ENCODE measurements at places on chromosomes 5 and 9.
A peak's percentile ranks its signal among the peaks of the same experiment; 100 is the strongest.

DNA sequence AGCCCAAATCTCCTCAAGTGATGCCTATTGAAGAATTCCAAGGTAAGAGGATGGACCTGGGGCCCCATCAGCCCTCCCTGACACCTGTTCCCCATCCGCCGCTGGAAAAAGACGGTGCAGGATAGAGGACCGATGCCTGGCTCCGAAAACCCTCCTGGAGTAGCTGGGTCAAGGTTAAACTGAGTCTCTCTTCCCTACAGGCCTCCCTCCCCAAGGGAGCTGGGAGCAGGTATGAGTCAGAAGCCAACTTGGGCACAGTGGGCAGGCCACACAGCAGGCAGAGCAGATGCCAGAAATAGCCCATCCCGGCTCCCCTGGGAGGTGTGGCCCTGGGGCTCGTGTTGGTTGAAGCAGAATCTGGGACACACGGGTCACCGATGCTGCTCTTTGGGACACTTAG, 75.6 kb downstream of the NTNG2 start:
- no peak for DNase-seq

DNA sequence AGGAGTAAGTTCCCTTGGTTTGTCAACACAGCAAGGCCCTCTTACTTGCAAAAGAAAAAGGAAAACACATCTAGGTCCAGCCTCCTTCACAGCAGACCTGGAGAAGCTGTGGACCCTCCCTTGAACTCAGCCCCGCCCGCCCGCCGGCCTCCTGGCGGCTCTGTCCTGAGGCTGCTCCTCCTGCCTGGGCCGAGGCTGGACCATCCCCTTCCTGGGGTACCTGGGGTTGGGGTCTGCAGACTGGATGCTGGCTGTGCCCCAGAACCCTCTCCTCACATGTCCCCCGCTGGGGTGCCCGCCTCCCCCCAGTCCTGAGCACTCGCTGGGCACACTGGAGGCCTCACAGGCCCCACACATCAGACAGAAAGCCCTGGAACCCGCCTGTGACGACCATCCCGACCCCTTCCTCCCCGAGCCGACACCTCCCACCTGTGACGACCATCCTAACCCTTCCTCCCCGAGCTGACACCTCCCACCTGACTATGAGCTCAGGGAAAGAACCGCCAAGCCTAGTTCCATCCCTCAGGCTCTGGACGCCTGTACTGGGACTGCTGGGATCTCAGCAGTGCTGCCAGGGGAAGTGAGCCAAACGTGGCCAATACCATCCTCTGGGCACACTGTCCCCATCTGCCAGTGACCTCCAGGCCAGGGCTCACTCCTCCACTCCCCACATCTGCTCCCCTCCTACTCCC, 7.2 kb upstream of the TMEM210 start:
- no peak for DNase-seq

DNA sequence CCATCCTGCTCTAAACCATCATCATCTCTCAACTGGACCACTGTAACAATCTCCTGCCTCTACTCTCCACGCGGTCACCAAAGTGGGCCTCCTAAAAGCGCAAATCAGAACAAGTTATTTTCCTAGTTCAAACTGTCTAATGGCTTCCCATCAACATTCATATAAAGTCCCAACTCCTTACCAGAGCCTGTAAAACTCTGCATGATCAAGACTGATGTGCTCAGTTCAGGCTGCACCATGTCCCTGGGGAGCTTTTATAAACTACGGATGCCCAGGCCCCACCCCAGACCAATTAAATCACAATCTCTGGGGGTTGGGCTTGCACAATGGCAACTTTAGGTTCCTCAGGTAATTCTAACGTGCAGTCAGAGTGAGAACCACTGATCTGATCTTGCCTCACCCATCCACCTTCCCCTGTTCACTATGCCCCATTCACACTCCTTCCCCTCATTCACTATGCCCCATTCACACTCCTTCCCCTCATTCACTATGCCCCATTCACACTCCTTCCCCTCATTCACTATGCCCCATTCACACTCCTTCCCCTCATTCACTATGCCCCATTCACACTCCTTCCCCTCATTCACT, 129.2 kb downstream of the DCP2 start:
- no peak for DNase-seq

DNA sequence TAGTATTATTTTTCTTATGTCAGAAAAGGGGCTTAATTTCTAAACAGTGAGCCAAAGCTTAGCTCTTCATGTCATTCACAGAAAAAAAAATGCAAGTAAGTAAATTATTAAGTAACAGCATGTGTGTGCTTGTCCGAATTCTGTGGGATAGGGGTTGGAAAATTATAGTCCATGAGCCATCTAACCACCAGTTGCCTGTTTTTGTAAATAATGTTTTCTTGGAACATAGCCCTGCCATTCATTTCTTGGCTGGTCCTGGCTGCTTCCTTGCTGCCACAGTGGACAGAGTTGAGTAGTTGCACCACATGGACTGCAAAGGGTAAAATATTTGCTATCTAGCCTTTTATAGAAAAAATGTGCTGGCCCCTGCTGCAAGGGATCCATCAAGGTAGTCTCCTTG, 513.7 kb upstream of the WWC1 start:
- DNase-seq: no peak

DNA sequence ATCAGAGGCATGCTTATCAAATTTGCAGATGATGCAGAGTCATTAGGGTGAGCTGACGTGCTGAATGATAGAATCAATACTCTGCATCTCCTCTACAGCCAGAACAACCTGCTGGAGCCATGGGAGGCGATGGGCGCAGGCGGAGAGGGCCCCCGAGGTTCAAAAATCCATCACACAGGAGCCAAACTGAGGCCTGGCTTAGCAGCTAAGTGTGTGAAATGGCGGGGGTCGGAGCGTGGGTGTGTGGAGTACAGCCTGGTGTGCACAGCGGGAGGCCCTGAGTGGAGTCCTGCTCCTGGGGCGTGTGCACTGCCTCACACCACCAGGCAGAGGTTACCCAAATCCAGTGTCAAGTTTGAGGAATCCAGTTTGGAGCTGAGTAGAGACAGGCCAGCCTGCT, 73.2 kb downstream of the MVB12B start:
- no peak for DNase-seq

DNA sequence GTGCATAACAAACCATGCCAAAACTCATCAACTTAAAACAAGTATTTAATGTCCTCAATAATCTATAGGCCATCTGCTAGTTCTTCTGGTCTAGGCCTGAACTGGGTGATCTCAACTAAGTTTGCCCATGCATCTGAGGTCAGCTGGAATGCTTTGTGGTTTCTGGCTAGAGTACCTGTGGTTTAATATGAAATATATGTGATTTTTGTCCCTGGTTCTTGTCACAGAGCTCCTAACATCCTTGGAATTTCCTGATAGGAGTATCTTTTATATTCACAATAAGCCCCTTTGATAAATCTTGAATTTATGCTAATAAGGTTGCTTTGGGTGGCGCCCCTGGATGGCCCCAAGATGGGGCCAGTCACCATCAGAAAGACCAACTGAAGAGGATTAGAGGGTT, 535.9 kb downstream of the DNAH5 start:
- peak; percentile 20 for DNase-seq

DNA sequence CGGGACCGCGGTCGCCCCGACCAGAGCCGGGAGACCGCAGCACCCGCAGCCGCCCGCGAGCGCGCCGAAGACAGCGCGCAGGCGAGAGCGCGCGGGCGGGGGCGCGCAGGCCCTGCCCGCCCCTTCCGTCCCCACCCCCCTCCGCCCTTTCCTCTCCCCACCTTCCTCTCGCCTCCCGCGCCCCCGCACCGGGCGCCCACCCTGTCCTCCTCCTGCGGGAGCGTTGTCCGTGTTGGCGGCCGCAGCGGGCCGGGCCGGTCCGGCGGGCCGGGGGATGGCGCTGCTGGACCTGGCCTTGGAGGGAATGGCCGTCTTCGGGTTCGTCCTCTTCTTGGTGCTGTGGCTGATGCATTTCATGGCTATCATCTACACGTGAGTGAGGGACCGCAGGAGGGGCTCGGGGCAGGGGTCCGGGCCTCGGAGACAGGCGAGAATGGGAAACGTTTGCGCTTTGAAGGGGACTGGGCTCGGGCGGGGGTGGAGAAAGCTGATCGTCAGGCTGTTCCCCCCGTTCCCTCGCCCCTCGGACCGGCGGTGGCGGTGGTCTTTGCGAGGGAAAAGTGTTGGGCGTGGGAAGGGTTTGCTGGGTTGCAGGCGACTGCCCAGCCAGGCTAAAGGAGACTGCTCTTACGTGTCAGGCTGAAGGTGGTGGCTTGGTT, 457 bp downstream of the UGCG start:
- peak; percentile 49 for DNase-seq

DNA sequence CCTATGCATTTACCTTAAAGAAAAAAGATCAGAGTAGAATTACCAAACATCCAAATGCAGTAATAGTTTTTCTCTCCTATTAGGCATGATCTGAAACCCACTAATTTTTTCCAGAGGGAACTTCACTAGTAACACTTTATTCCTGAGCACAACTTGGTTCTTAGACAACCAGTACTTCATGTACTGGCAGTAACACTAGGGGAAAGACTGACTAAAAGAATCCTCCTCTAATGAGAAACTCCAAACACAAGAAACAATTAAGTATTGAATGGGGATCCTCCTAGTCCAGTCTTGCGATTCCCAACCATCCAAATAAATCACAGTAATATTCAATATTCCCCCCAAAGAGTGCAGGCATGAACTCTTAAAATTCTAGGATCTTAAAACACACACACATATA, 48.9 kb downstream of the ZNF608 start:
- no peak for DNase-seq

- DNase-seq: no peak
Observed at GRCh38 chr5:135711911-135712310, 122.6 kb upstream of the SLC25A48 start.

GRCh38 chr5:158899792-158900191, 199.9 kb downstream of the EBF1 start:
- peak; percentile 29 for DNase-seq

DNA sequence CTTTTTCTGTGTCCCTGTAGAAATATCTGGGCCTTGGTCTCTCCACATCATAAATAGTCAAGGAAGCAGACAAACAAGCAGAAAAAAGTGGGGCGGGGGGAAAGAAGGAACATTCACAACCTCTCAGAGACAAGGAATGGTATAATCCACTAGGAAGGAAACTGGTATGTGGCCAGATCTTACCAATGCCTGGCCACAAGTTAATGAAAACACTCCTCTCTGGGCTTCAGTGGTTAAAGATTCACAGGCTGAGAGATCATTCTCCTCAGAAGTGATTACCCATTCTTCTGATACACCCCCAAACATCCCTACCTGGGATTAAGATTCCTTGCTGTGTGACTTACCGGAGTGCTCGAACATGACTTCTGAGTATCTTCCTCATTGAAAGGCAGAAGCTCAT, 290.6 kb downstream of the MARCHF11 start:
- DNase-seq: no peak

- DNase-seq: no peak
Observed at GRCh38 chr5:112634166-112634565, 103.5 kb upstream of the APC start.
